Activated T-helper 1 cell treated with anti-CD3 and anti-CD28 coated beads, Interleukin-12 subunit alpha, Interleukin-12 subunit beta, Interleukin-2, Interleukin-4 antibody, amounts not matched to agents 30 ng/mL and 10 ng/mL and 1 ng/mL, durations not matched to agents 14 hours and 24 hours and 36 hours (primary cell): ENCODE measurements at places on chromosomes 1 and 21. TPM values are rescaled to one million over a fixed set of nuclear protein-coding genes. Genes with fewer than 3 reads are reported as not detected.

NES gene
- total RNA-seq: not detected in 2 replicates

DAB1 gene
- total RNA-seq: not detected in 2 replicates

CFHR4 gene
- total RNA-seq: not detected in 2 replicates

TMEM269 gene
- total RNA-seq: 0.12 and 0.29 TPM in 2 replicates

TARBP1 gene
- total RNA-seq: 71.7 and 78.9 TPM in 2 replicates

HSPB7 gene
- total RNA-seq: not detected in 2 replicates

HSD11B1 gene
- total RNA-seq: 15.9 and 17.9 TPM in 2 replicates

OLIG2 gene
- not detected in 2 replicates for total RNA-seq

KAZN gene
- 0.54 and 0.91 TPM in 2 replicates for total RNA-seq

KRTAP20-1 gene
- not detected in 2 replicates for total RNA-seq

OR2C3 gene
- not detected in 2 replicates for total RNA-seq

RAB7B gene
- total RNA-seq: not detected in 2 replicates
